Lower lobe of right lung (tissue), 2 donors: ENCODE measurements at places on chromosomes 5 and 9.

- H3K36me3 ChIP-seq: no peaks in the 10 kb centered on the region
- no peak overlapping the region for H3K4me3 ChIP-seq
- no peak for DNase-seq
- H3K27ac ChIP-seq: no peak overlapping the region
- no peaks in the 10 kb centered on the region for H3K27me3 ChIP-seq
Measured at GRCh38 chr5:143955141-143955540, 143.2 kb downstream of the HMHB1 start.

DNA sequence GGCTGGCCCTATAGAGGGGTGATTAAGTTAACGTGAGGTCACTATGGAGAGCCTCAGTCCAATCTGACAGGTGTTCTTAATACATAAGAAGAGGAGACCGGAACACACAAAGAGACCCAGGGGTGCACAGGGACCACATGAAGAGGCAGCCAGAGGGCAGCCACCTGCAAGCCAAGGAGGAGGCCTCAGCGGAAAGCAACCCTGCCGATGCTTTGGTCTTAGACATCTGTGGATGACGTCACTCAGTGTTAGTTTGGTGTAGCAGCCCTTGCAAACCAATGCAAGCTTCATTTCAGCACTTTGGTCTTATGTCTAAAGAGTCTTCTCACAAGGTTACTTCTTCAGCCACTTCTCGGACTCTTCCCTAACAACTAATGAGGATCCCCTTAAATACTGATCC is 47.6 kb upstream of the GRHPR start:
- no peaks in the 10 kb centered on the region for H3K27me3 ChIP-seq
- no peak overlapping the region for H3K4me3 ChIP-seq
- no peak for DNase-seq
- no peaks in the 10 kb centered on the region for H3K4me1 ChIP-seq

DNA sequence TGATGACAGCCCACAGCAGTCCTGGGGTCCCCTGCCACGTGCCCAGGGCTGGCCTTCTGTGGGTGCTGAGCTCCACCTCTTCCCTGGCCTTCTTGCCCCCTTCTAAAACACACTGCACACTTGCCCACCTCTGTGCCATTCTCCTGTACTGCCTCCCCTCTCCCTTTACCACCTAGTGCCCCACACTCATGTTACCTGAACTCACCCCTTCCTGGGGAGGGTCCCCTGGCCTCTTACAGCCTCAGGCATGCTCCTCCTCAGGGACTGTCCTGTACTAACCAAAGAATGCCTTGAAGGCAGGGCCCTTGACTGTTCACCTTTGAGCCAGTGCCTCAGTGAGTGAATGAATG is 60.3 kb downstream of the FGF18 start:
- no peaks in the 10 kb centered on the region for H3K27me3 ChIP-seq
- no peak overlapping the region for H3K27ac ChIP-seq
- no peaks in the 10 kb centered on the region for H3K36me3 ChIP-seq

- no peak overlapping the region for H3K27ac ChIP-seq
- no peaks in the 10 kb centered on the region for H3K27me3 ChIP-seq
- H3K36me3 ChIP-seq: no peaks in the 10 kb centered on the region
- H3K4me1 ChIP-seq: peaks cover 2% of the 10 kb centered on the region
- no peak overlapping the region for H3K4me3 ChIP-seq
Measured at GRCh38 chr5:74196233-74196632, 444.3 kb downstream of the ENC1 start.

- no peak overlapping the region for H3K27ac ChIP-seq
- no peak for DNase-seq
- no peaks in the 10 kb centered on the region for H3K36me3 ChIP-seq
Measured at GRCh38 chr5:159640446-159640845, 275.8 kb upstream of the ADRA1B start.

- no peak for DNase-seq
- no peaks in the 10 kb centered on the region for H3K36me3 ChIP-seq
- peaks cover 9% of the 10 kb centered on the region for H3K4me1 ChIP-seq
- no peak overlapping the region for H3K27ac ChIP-seq
- H3K27me3 ChIP-seq: no peaks in the 10 kb centered on the region
- no peak overlapping the region for H3K4me3 ChIP-seq
Measured at GRCh38 chr5:173774271-173774761, 113.8 kb upstream of the CPEB4 start.
